Progenitor cell of endocrine pancreas (in vitro differentiated cells): ENCODE measurements at places on chromosomes 2 and 18. TPM values are rescaled to one million over a fixed set of nuclear protein-coding genes. Genes with fewer than 3 reads are reported as not detected.

The SLC5A7 gene
- total RNA-seq, result 0.60 and 1.8 TPM in 2 replicates

The CNDP1 gene
- 0.29 and 0.38 TPM in 2 replicates for total RNA-seq

- DNase-seq, result no peak
These were observed 39.8 kb downstream of the RBM45 start for GRCh38 chr2:178152033-178152432.

DNA sequence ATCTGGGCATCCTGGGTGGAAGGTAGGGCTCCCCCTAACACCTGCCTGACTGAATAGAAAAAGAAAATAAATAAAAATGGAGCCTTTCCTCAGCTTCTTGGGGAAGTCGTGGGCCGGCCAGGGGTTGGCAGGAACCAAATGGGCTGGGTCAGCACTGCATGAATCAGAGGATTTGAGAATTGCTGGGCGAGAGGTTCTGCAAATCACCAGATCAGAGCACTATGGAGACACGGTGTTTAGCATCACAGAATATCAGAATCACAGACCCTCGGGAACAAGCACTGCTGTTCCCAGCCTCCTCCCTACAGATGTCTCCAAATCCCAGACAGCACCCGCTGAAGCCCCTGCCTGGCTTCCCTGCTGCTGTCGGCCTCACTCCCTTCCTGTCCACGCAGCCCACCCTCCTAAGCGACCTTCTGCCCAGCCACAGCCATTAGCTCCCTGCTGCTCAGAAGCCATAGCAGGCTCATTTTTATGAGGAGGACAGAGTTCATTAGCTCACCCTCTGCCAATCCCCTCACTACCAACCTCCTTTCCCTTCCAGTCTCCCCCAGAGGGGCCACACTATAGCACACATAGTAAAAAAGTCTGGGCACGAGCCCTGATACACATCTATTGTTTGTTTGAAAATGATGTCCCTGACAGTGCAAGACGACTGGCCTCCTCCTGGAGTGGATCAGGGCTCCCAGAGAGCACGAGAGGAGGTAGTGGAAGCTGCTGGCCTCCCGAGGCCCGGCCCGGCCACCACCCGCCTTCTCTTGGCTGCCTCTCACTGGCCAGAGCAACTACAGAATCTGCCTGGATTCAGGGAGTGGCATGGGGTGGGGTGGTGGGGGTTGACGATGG lies 64.6 kb upstream of the TAF1B start:
- DNase-seq, result no peak

DNA sequence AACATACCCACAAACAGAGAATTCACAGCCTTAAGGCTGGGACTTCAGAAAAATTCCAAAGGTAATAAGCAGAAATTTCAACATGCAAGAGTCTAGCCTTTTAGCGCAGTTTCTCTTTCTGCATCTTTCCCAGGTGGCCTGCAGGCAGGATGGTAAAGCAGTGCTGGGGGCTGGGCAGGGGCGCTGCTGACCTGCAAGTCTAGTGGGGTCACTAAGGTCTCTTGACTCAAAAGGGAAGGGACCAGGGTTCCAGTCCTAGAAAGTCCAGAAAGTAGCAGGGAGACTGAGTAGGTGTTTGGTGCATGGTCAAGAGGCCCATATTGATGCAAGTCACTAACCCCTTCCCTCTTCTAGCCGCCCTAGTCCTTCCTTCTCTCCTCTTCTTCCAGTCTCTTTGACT lies 169.2 kb downstream of the TGIF1 start:
- DNase-seq, result no peak

- no peak for DNase-seq
These were observed 4.6 kb downstream of the TGIF1 start for GRCh38 chr18:3454365-3455089.

DNA sequence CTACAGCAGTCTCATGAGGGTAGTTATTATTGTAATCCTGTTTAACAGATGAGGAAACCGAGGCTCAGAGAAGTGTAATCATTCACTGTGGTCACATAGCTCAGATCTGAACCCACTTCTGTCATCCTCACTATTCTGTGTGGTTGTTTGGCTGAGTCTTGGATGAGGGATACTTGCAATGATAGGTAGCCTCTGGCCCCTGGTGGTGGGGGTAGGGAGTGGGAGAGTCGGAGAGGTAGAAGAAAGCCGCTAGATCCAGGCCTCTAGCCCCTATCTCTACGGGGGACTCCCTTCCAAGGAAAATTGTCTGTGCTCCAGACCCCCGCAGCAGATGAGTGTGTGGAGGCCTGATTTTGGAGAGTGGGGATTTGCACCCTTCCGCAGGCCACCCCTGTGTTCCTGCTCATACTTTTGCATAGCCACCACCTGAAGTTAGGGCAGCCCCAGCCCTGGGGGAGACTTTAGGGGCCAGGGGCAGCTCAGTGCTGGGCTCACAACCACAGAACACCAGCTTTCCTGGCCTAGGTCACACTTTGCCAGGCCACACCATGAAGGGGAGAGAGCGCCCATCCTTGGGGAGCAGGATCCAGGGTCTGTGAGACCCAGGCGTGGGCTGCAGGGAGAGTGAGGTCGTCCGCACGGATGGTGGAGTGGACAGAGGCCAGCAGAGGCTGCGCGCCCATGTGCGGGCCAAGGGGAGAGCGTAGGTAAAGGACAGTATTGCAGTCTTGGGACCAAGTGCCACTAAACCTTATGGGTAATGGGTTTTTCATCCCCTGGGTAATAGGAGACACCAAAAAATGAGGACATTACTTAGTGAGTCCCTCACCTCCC lies 148.2 kb downstream of the GLI2 start:
- no peak for DNase-seq

DNA sequence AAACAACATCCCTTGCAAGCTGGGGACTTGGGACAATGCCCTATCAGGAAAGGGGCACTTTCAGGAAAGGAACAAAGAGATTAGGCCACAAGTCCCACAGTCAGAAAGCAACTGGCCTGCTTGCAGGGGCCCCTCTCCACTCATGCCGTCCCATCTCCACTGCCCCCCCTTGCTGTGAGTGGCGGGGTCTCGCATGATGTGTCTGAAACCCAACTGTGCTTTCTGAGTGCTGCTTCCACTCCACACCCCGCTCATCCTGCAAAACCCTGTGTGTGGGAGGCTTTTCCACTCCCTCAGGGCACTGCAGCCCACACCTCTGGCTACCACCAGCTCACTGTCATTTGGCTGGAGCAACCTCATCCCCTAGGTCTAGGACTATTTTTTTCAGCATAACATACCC lies 7.9 kb downstream of the HS6ST1 start:
- DNase-seq, result peak; percentile 7

GRCh38 chr2:128424406-128425171 lies 105.9 kb upstream of the HS6ST1 start:
- DNase-seq, result no peak

GRCh38 chr2:224922142-224922727 lies 120.0 kb downstream of the DOCK10 start:
- no peak for DNase-seq

DNA sequence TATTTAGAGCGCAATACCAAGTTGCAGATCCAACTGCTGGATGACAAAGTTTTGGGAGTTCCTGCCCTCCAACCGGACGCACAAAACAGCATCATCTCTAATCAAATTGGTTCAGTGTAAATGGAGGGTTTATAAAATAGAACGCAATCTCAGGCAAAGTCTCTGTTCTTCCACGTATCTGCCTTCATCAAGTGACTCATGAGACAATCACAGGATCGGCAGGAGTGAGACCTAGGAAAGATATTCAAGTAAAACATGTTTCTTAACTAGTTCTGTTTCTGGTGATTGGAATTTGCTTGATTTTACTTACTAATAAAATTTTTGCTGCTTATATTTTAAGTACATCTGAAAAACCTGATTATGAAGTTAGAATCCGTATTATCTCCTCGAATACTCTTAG lies 7.6 kb downstream of the FZD5 start:
- no peak for DNase-seq

DNA sequence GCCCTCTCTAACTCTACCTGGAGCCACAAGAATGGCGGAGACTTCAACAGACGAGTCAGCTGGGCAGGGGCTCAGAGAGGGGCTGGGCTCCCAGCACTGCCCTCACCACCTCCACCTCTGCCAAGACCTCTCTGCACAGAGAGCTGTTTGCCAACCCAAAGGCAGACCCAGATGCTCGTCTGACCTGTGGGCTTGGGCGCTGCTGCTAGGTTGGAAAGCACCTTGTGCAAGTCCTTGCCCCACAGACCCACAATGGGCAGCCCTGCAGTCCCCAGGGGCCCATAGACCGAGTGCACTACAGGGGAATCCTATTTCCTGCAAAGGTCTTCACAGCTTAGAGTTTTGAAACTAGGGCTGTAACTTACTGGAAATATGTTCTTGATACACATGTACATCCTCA lies 13.3 kb downstream of the ACKR3 start:
- DNase-seq, result no peak

DNA sequence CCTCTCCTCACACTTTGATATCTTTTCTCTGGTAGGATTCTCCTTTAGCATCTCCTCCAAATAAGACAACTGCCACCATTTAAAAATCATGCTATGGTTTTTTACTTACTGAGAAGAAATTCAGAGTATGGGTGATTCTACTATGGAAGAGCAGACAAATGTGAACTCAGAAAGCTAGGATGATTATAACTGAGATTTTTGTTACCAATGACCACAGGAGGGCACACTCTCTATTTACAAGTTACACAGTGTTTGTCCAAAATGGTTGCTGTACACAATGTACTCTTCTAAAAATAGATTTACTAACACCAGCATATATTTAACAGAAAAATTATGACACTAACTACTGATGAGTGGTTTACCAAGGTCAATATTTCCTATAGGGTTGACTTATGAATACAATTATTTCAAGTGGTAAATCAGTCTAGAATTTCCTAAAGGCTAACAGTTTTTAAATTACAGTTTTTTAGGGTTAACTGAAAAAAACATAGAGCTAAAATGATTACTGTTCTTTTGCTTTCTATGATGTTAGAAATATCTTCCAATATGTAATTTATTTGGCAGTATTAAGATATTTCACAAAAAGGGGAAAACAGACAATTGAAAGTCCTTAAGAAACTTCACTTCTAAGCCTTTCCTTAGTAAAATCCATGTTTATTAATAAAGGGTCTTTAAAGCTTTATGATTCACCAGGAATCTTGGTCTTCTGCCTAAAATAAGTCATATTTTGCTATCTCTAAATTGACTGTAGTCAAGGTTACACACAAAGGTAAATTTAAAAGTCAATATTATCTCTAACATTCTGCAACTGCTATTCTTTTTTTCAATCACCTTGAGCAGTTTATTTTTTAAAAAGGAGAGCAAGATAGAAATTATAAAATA lies 57.2 kb downstream of the MAP4K3 start:
- no peak for DNase-seq
